ENCODE measurements at places on chromosomes 4 and X. TPM values are rescaled to one million over a fixed set of nuclear protein-coding genes. Genes with fewer than 3 reads are reported as not detected.

DNA sequence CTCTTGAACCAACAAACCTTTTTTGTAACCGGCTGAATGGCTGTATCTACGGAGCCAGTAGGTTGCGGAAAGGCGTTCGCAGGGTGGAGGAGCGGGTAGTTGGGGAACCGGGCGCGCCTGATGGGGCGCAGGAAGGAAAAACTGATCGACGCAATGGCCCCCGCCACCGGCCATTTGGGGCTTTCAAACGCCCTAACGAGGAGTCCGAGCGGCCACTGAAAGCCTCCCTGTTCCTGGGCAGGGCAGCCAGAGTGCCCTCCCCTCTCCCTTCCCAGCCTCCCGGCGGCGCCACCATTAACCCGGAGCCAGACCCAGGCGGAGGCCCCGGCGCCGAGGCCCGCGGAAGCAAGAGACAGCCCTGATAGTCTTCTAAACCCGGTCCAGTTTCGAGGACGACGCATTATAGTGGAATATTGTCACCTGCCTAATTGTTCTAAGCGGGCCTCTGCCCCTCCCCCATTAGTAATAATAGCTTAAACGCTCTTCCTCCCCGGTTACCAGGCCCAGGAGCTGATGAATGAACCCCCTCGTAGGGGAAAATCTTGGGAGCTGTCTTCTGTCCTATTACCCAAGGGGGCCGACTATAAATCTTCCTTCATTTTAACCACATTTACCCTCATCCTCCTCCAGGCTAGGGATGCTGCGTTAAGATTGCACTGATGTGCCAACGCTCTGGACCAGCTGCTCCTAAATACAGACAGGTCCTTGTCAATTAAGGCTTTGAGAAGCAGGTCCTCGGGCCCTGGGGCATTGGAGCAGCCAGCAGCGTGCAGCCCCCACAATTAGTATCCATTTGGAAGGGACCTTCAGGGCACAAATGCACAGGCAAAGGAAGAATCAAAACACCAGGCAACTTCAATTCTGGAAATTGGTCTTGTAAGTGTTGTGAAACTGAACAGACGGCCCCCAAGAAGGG, 61.6 kb upstream of the TMEM33 start:
- no peak for DNase-seq

DNA sequence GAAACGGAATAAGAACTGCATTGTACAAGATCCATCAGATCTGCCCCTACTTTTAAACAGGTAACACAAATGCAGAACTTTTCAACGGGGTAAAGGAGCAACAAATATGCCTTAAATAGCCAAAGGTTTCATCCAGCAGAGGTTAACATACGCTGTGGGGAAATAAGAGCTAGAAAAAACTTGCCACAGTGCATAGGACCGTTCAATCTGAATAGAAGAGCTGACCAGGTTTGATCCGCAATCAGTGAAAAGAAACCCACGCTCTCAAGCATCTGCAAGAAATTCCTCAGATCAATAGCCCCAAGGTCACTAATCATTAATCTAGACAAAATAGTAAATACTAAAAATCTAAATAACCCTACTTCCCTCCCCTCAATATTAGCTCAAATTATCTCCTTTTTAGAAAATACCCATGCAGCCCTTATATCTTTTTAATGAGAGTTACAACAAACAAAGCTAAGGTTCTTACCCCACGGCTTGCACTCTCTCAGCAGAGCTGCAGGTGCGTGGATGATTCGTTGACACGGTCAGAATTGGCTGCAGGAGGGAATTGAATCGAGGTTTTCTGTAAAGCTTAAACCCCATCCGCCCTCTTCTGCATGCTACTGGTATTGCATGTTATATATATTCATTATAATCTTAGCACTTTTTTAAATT, at the start of gene TLR10:
Gene TLR10 (minus strand): TSS at position 539 of the 657 bp plus-strand sequence. CDS start 7,400 bp downstream, outside the sequence.
- DNase-seq, result no peak

- no peak for DNase-seq
These were observed 61.9 kb downstream of the ASB9 start for GRCh38 chrX:15207994-15208393.

Gene SCML2
- total RNA-seq, result 1.4 TPM

DNA sequence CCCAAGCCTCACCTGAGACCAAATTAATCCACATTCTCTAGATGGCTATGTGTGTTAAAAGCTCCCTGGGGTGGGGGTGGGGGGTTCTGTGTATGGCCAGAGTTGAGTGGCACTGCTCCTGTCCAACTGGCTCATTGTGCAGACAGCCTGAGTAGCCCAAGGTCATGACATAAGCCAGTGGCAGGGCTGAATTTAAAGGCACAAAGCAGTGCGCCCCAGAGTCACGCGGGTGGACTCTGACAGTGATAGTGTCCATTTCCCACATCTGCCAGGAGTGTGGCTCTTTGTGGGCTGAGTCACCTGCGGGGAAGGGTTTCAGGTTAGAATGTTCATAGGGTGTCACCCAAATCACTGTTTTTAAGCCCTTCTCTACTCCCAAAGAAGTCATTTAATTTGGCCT, 45.4 kb downstream of the SCD5 start:
- no peak for DNase-seq
